Stimulated activated CD8-positive, alpha-beta memory T cell treated with anti-CD3 and anti-CD28 coated beads, Interleukin-4, amount 100 ng/mL, for 1 hour (primary cell): ENCODE measurements at places on chromosomes 1 and 21.

- no peak for DNase-seq
Observed at GRCh38 chr1:7250597-7251453, 465.6 kb downstream of the CAMTA1 start.

DNA sequence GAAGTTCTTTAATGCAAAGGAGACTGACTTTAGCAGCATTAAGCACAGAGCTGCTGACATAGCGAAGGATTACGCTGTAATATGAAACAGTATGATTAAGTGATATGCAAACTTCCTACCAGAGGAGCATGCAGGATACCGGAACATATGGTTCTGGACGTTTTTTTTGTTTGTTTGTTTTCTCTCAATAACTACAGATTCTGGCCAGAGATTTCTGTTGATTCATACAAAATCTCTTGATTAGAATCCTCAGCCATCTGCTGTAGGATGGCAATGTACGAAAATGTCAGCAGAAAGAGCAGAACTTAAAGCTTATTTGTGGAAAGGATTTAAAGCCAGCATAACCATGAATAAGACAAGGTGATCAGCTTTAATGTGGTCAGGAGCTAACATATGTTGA is 970.7 kb downstream of the KCNT2 start:
- DNase-seq: no peak

DNA sequence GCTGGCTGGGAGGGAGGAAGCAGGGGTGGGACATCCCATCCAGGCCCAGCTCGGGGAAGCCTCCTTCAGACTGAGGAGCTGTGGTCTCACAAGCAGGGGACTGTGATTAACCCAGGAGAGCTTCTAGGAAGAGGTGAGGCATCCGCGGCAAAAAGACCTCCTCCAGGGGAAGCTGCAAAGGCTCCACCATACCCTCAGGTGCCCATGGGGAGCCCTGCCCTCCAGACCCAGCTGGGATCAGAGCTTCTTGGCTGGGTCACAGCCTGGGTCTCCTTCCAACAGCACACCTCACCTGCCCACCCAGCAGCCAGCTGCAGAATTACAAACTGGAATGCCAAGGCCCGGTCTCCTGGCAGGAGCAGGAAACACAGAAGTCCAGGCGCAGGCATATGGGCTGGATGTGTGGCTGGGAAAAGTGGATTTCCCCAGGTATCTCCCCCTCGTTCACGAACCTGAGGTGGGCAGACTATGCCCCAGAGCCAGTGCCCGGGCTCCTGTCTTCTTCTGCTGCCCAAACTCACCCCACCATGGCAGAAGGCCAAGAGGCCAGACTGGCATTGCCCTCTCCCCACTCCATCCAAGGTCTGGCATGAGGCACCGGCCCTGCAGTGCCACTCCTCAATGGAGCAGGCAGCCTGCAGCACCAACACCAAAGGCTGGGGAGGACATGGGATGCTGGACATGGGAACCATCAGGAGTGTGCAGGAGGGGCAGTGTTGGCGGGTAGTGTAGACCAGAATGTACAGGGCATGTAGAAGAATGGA is 15.4 kb upstream of the ARF1 start:
- DNase-seq: no peak

GRCh38 chr1:118821801-118822200 is 166.3 kb downstream of the TBX15 start:
- DNase-seq: no peak

DNA sequence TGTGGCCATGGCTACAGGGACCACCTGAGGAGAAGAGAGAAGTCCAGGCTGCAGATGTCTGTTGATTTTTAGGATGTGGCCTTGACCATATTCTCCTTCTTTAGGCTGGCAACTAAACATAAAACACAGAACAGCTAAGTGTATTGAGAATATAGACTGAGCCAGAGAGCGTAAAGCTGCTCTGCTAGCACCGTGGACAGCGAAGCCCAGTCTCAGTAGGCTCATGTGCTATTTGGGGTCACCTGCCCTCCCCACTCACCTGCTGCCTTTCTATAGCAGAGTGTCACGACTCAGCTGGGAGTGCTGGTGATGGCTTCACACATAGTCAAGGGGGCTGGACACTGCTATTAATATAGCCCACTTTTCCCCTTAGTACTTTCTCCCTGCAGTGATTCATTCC is 278.5 kb downstream of the KCNH1 start:
- DNase-seq: no peak

- no peak for DNase-seq
Observed at GRCh38 chr1:21267191-21268077, 22.8 kb downstream of the ECE1 start.

- DNase-seq: no peak
Observed at GRCh38 chr1:168623831-168624230, 47.4 kb downstream of the XCL1 start.

- no peak for DNase-seq
Observed at GRCh38 chr1:57089855-57090254, 124.0 kb upstream of the C8B start.

GRCh38 chr1:214281720-214282629 is 1.0 kb downstream of the SMYD2 start:
- no peak for DNase-seq

DNA sequence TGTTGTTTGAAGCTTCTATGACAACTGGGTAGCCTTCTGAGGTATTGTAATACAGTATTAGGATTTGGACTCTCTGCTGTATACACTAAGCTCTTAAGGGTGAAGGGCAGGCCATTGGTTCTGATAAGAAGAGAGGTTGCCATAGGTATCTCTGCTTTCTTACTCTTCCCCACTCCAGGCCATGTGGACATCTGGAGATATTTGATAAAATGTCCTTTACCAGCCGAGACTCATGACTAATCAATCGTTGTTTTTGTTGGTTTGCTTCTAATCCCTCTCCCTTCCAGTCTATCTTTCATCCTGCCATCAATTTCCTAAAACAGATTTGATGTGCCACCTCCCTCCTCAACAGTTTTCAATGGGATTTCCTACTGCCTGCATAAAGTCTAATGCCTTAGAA is 64.6 kb upstream of the WDR26 start:
- no peak for DNase-seq

DNA sequence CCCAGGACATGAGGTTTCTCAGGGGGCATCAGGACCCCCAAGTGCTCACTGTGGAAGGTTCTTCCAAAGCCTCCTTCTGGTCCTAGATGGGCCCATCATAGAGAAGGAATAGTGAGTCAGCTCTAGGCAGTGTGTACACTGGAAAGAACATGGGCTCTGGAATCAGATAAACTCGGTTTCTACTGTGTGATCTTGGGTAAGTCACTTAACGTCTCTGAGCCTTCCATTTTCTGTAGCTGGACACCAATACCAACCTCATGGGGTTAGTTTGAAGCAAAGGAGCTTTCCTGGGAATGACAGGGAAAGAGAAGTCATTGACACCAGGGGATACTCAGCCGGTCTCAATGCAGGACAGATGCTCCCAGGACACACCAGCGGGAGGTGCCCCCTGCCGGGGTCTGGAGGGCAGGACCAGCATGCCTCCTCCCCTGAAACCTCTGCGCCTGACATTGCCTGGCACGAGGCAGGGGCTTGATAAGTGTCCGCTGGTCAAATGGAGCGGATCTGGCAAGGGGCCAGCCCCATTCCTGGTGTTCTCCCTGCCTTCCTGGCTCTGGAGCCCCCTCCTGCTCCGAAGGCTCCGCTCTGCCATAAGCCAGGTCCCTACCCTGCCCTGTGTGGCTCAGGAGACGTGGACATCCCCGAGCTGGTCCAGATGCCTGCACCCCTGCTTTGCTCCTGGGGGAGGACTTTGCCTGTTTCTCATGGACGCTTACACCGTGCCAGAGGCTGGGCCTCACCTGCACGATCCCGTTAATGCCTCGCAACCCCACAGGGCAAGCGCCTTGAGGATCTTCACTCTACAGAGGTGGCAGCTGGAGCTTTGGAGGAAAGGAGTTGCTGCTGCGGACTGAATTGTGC is 52.8 kb downstream of the EDN2 start:
- DNase-seq: no peak

DNA sequence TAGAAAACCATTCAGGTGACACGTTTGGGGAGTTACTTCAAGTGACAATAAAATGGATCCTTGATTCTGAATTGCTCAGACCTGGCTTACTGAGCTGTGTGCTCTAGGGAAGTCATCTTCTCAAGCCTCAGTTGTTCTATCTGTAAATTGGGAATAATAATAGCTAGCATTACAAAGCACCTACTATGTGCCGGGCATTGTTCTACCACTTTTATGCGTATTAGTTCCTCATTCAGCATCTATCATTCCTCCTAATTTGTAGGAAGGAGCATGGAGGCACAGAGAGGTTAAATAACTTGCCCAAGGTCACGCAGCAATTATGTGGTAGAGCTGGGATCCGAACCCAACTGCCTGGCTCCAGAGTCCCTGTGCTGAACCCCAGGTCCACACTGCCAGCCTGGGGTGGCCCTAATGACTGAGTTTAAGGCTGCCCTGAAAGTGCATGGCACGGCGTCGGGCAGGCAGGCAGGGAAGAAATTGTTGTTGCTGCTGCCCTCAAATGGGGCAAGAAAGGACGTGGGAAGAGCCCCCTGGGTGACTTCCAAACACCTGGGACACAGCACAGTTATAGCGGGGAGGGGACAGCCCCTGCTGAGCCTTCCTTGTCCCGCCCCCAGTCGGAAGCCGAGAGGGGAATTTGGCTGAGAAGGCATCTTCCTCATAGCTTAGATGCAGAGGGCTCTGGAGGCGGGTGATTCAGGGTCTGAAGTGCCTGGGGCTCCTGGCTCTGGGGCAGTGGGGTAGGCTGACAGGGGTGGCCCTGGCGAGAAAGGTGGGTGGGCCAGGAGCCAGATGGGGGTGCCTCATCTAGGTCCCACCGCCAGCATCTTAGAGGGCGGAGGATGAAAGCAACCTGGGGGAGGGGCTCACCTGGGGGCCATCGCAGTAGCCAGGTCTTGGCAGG is 86.5 kb upstream of the IFFO2 start:
- no peak for DNase-seq

GRCh38 chr1:14707531-14708445 is 109.3 kb downstream of the KAZN start:
- DNase-seq: no peak

DNA sequence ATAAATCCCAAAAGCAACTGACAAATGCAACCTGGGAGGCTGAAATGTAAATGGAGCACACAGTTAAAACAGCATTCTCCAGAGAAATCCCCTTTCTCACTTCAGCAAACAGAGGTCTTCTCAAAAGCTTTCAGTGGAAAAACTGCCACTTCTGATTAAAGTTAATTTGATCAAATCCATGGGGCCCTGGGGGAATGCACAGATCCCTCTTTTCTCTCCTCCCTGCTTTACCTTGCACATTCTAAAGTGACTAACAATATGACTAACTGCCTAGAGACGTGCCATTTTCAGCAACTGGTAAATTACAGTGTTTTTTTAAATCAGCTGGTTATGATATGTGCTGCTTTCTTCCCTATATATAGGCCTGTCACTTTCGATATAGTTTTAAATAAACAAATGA is 142.5 kb downstream of the RERE start:
- no peak for DNase-seq

GRCh38 chr1:196181594-196181878 is 426.7 kb downstream of the KCNT2 start:
- DNase-seq: no peak

DNA sequence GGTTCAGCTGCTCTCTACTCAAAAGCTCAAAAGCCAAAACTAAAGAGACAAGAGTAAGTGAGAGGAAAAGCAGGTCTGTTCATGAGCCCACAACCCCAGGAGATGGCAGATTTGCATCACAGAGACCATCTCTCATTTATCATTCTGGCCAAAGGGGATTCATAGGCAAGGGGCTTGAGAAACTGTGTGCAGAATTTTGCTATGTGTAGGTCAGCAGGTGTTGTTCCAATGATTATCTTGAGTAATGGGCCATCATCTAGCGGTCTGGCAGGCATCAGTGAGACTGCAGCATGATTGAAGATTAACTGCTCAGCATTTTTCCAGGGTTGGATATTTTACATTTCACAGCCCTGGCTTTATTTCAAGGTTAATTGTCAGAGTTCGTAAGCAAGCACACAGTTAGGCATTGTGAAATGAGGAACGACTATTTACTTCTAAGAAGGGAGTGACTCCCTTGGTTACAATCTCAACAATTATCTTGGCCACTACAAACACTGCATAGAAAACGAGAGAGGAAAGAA is 1204.6 kb upstream of the TMPRSS15 start:
- DNase-seq: no peak

- DNase-seq: no peak
Observed at GRCh38 chr1:58928514-58928913, 144.7 kb upstream of the JUN start.
